ENCODE measurements at places on chromosomes 16 and 17.

- no peak for DNase-seq
Measured at GRCh38 chr17:71900621-71901229, 220.1 kb upstream of the SOX9 start.

DNA sequence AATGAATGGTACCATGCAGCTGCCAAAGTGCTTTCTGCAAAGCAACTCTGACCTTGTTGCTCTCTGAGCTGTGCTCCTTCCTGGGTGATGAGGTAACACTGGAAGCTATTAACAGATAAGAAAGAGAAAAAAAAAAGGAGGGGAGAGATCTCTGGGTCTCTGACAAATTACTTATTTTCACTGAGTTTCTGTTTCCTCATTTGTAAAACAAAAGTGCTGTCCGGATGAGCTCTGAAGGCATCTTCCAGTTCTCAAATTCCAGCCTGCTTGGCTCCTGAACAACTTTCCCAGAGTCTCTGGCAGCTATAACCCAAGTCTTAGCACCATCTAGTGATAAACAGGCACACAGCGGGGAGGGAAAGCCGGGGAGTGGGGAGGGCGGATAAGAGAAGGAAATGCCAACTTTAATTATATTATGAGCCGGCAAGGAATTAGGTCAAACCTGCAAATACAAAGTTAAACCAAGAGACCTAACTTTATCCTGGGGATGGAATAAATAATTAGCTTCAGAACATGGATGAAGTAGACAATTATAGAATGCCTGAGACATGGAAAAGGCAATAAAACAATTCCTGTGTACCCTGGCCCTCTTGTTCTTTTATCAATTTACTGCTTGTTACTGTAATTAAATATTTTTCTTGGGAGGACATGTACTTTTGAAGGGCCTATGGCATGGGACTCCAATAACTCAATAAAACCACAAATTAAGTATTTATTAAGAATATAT, 61.3 kb upstream of the KIFC3 start:
- peak; percentile 16 for DNase-seq

DNA sequence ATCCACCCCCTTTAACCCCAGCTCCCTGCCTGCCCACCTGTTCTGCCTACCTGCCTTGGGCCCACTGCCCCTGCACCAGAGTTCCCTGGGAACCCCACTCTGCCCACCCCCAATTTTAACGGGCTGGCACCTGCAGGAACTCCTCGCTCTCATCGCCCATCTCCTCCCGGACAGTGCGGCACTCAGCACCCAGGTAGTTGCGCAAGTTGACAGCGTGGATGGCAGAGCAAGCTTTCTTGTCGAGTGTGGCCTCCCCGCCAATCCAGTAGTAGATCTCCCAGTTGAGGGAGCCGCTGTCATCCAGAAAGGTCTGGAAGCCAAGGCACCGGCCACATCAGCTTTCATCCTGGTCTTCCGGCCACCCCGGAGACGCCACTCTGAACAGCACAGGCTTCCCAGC, 7.8 kb downstream of the FLII start:
- no peak for DNase-seq

- no peak for DNase-seq
Measured at GRCh38 chr16:72122308-72122707, 28.7 kb downstream of the DHX38 start.

DNA sequence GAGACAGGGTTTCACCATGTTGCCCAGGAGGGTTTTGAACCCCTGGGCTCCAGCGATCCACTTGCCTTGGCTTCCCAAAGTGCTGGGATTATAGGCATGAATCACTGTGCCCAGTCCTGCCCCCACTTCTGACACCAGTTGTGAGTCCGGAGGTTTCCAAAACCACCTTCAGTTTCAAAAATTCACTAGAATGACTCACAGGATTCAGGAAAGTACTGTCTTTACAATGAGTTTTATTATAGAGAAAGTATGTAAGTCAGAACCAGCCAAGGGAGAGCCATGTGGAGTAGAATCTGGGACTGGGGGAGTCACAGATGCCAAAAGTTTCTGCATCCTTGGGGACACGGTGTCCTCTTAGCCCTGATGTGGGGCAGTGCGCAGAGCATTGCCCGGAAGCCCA, 55.1 kb downstream of the PLD6 start:
- DNase-seq: peak; percentile 62

DNA sequence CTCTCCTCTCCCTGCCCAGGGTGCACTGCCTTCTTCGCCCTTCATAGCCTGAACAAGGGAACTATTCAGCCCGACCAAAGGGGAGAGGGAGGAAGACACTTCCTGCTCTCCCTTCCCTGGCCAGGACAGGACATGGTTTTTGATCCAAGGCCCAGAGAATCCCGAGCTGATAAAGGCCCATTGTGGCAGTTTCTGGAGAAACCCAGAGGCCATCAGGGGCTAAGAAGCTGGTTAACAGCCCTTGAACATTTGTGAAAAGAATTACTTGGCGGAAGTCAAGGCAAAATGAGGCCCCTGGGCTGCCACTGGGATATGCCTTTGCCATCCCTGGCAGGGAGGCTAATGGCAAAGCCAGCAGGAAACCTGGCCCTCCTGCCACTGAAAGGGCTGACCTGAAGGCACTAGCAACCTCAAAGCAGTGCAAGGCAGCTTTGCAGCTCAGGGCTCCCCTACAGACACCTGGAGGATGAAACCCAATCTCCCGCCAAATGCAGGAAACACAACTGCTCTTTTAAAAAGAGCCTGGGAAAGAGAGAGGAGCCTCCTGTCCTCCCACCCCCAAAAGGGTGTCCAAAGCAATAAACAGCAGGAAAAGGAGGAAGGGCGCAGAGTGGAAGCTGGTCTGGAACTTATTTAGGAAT, 12.6 kb downstream of the PHB1 start:
- DNase-seq: no peak

DNA sequence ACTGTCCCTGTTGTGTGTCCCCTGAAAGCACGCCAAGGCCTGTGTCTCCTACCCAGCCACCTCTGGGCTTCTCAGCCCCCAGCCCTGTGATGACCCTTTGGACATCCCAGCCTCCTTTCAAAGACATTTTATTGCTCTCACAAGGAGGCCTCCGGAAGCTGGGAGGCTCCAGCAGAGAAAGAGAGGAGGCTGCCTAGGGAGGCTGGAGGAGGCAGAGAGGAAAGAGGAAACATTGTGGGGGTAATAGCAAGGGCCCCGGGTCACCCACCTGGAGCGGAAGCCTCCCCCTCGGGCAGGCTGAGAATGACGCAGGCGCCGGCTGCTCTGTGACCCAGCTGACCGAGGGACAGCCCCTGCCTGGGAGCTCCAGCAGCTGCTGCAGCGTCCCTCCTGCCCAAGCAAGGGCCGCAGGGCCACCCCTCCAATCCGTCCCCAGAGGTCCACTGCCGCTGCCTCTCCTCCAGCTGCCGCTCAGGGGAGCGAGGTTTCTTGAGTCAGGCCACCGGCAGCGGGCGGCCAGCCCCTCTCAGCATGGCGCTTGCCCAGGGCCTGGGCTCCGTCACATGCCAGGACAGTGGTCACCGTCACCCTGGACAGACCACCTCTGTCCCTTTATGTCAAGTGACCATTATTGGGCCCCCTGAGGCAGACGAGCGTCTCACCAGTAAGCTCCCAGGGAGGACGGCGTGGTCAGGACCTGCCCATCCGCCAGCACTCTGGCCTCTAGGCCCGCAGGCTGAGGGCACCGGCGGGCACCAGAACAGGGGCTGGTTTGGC, 29.3 kb downstream of the ACTG1 start:
- DNase-seq: peak; percentile 60

DNA sequence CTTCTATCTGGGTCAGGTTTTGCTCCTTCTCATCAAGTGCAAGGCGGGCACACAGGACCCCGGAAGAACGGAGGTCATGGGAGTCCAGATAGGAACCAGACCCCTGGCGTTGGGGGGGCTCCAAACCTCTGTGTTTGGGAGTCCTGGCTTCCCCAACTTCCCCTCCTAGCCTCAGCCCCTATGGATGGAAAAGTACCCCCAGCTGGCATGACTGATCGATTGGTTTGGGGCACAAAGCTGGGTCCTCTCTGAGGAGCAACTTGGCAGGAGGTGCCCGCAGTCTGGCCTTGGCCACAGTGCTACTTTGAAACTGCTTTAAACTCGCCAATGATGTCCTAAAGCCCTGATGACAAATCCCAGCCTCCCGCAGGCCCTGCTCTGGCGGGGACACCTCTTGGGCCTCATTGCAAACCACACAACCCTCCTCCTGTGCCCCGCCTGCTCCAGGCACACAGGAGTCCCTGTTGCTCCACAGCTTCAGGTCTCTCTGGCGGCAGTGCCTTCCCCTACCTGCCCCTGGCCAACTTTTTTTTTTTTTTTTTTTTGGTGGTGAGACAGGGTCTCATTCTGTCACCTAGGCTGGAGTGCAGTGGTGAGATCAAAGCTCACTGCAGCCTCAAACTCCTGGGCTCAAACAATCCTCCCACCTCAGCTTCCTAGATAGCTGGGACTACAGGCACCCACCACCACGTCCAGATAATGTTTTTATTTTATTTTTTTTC, 38.0 kb upstream of the SNN start:
- DNase-seq: no peak

GRCh38 chr16:17368951-17369350, 101.8 kb downstream of the XYLT1 start:
- DNase-seq: peak; percentile 34

- DNase-seq: no peak
Measured at GRCh38 chr17:58574025-58574424, 59.6 kb upstream of the MTMR4 start.

DNA sequence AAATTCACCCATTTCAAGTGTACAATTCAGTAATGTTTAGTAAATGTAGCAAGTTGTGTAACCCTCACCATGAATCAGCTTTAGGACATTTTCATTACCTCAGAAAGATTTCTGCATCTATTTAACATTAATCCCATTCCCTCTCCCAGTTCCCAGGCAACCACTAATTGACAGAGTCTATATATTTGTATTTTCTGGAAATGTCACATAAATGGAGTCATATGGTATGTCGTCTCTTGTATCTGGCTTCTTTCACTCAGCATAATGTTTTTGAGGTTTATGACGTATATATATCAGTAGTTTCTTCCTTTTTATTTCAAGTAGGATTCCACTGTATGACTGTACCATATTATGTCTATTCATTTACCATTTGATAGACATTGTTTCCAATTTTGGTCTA, 199.8 kb downstream of the CYB561 start:
- DNase-seq: no peak

- no peak for DNase-seq
Measured at GRCh38 chr17:36696805-36697204, 95.4 kb downstream of the MRM1 start.

- peak; percentile 53 for DNase-seq
Measured at GRCh38 chr17:19237389-19238166, 412 bp downstream of the EPN2 start.

- DNase-seq: peak; percentile 96
Measured at GRCh38 chr17:82273327-82274133, at the start of gene CSNK1D. Gene CSNK1D, minus strand, starts transcription at chr17:82273700. Its CDS starts 319 bp downstream, at chr17:82273381.

DNA sequence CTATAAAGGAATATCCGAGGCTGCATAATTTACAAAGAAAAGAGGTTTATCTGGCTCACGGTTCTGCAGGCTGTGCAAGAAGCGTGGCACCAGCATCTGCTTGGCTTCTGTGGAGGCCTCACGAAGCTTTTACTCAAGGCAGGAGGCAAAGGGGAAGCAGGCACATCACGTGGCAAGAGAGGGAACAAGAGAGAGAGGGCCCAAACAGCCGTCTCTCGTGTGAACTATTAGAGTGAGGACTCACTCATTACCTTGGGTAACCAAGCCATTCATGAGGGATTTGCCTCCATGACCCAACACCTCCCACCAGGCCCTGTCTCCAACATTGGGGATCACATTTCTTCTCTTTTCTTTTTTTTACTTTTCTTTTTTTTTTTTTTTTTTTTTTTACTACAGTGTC, 7.5 kb upstream of the ALKBH5 start:
- no peak for DNase-seq

GRCh38 chr17:67376415-67376736, 705 bp upstream of the PITPNC1 start:
- no peak for DNase-seq
